ENCODE measurements at places on chromosomes 6 and 20.

DNA sequence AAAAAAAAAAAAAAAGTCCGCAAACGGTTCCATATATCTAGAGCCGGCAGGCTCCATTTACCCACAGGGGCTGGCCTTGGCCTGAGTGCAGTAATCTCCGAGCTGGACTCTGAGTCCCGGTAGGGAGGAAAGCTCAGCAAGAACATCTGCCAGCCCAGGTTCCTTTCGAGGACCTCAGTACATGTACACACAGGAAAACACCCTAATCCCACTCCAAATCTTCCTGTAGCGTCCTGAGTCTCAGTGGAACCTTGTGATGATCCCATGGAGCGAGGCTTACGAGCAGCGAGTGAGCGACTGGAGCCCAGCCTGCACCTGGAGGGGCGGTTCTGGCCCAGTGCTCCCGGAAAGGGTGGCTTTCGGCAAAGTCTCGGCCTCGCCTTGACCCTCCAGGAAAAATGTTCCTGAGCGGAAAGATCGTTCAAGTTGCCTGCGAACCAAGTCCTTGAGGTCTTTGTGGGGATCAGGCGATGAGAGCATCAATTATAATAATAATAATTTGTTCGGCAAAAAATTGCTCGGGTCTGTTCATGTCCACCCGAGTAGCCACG is 32.1 kb downstream of the PRSS16 start:
- no peak for DNase-seq

DNA sequence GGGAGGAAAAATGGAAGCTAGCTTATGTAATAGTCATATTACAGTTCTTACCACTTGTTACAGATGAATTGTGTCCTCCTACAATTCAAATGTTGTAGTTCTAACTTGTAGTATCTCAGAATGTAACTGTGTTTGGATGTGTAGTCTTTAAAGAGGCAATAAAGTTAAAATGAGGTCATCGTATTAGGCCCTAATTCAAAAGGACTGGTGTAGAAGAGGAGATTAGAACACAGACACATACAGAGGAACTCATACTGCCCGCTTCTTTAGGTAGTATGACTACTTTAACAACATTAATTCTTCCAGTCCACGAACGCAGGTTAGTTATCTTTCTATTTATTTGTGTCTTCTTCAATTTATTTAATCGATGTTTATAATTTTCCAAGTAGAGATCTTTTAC is 46.5 kb upstream of the TPD52L1 start:
- DNase-seq: no peak

DNA sequence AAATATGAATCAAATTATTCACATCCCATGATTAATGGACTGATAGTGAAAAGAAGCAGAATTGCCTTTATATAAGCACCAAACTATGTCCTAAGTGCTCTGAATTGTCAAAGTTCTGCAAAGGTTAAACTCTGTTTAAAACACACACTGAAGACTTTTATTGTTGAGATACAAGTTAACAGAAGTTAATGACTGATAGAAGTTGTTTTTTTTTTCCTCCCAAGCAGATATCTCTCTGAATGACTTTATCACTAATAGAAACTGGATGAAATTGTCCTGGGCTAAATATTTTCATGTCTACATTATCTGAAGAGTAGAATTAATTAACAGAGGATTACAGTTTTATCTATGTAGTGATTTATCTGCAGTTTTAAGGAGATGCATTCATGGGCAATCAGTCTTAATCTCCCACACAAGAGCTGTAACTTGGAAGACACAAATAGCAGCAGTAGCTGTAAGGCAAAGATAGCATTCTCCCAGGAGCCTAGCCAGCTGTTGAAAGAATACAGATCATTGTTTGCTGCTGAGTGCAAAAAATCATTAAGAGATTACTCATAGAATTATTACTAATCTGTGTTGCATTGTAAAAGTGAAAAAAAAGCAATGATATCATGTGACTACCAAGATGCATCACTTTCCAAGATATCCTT is 49.9 kb downstream of the BMP5 start:
- no peak for DNase-seq

DNA sequence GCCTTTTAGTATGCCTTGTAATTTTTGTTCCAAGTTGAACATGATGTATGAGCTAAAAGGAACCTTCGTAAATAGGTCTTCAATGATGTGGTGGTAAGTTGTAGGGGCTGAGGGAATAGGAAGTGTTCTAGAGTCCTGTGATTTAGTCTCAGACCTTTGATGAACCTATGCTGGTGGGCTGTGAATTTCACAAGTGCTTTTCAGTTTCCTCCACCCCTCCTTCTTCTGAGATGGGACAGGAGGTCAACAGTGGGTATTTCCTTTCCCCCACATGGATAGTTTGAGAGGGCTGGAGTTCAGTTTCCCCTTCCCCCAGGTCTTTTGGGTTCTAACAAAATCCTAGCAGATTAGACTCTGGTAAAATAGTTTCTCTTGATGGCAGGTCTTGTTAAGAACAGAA is 121.0 kb upstream of the ATXN1 start:
- DNase-seq: no peak

GRCh38 chr20:17849901-17850683 is 118.5 kb downstream of the SNX5 start:
- DNase-seq: no peak

DNA sequence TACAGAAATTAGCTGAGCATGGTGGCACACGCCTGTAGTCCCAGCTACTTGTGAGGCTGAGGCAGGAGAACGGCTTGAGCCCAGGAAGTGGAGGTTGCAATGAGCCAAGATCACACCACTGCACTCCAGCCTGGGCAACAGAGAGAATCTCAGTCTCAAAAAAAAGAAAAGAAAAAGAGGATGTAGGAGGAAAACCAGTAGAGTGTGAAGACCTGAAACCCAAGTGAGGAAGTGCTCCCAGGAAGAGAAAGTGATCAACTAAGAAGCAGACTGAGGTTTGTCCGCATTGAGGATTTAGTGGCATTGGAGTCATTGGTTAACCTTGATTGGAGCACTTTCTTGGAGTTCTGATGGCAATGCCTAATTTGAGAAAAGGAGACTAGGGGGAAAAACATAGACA is 20.6 kb upstream of the TASP1 start:
- no peak for DNase-seq

DNA sequence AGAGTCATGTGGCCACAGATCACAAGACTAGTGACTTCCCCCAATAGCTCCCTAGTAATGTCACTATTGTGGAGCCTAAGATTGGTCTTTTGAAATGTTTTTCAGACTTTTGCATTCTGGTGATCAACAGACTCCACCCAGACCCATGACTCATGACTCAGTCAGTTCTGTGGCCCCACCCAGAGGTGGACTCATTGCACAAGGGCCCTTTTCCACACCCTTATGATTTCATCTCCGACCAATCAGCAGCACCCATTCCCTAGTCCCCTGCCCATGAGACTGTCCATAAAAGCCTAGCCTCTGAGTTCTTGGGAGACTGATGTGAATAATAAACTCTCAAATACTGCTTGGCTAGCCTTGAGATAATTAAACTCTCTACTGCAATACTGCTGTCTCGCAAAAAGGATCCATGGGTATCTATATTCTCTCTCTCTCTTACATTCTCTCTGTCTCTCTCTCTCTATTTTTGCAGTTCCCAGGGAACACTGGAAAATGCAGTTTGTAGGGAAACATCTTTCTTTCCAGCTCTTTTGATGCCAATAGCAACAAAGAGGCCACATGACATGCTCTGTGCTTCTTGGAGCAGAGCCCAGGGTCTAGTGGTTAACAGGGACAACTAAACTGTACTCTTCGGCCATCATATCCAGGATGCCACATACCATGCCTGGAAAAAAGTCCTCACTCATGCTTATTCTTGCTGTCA is 71.3 kb upstream of the IYD start:
- DNase-seq: no peak

DNA sequence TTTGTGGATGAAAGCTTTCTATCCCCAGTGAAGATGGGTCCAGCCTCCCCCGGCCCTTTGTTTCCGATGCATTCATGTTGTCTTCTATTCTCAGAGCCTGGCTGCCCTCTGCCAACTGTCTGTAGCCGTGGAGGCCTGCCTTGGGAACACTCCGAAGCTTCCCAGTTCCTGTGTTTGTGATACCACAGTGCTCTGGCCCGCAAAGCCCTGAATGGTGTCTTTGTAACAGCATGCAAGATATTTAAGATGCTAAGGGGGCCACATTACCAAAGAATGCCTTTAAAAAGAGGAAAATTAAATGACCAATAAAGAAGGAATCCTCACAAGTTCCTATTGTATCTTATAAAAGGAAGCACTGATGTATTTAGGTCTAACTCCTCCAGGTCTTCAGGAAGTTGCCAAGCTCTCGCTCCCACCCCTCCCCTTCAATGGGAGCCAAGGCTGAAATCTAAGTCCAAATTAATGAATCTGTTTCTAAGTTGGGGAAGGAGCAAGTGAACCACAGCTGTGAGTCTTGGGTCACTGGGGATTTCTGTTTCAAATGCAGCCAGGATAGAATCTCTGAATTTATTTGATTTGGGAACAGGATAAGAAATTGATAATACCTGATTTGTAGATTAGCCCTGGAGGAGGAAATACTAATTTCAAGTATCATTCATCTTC is 596.1 kb downstream of the QKI start:
- DNase-seq: no peak

- no peak for DNase-seq
These were observed 31.3 kb upstream of the CDH4 start for GRCh38 chr20:61220626-61221325.

GRCh38 chr6:133241901-133242636 is 912 bp downstream of the EYA4 start:
- DNase-seq: no peak

DNA sequence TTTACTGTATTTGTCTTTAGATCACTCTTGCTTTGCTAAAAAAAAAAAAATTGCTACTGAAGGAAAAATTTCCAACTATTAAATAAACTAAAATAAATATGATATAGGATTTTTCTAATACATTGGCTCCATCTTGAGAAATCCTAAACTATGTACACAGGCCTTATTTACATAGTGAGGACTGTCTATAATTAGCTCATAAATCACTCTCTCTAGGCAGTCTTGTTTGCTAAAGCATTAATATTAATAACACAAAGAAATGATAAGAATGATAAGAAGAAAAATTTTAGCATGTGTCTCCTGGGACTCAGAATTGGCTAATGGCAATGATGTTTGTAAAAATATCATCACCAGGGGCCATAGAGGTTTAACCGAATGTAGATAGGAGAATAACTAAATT is 13.3 kb upstream of the CRYBG1 start:
- DNase-seq: no peak

GRCh38 chr20:31695849-31696804 is 26.5 kb downstream of the BCL2L1 start:
- DNase-seq: no peak

DNA sequence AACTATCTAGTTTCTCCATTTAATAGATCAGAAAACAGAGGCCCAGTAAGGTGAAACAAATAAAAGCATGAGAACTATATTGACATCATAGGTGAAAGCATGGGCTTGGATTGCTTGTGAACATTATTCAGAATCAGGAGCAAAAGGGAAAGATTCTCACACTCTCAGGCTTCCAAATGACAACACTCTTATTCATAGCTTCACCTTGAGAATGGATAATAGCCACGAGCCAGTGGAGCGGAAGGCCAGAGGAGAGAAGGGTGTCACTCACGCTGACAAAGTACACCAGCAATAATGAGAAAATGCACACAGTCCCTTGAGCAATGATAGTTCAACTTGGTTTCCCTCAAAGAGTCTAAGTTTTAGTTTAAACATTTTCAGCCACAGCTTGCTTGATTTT is 339.0 kb downstream of the TPBG start:
- DNase-seq: no peak

GRCh38 chr20:38065764-38066375 is 32.3 kb downstream of the RPRD1B start:
- no peak for DNase-seq

GRCh38 chr6:13479206-13479800 is 8.1 kb downstream of the GFOD1 start:
- no peak for DNase-seq

- DNase-seq: no peak
These were observed 44.1 kb downstream of the NHSL1 start for GRCh38 chr6:138454981-138455706.

GRCh38 chr6:116629563-116629981 is 13.3 kb downstream of the RSPH4A start:
- no peak for DNase-seq

GRCh38 chr20:53048387-53048786 is 76.2 kb downstream of the TSHZ2 start:
- DNase-seq: no peak

GRCh38 chr6:2751871-2752270 is 1.1 kb upstream of the MYLK4 start:
- DNase-seq: no peak

DNA sequence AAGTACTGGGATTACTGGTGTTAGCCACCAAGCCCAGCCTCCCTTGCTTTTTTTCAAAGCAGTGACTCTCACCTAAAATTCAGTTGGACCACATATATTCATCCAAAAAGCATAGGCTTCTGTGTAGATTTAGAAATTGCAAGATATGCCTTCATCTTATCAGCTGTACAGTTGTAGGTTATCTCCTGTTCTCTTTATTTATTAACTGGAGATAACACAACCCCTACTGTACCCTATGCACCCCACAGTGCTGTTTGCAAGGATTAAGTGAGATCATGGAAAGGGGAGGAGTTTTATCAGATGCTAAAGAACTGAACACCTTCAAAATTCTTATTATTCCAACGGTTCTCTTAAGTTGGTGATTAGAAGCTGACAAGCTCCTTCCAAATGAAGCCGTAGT is 164.4 kb upstream of the JARID2 start:
- no peak for DNase-seq

- DNase-seq: no peak
These were observed 57.0 kb downstream of the FAM50B start for GRCh38 chr6:3905945-3906845.

DNA sequence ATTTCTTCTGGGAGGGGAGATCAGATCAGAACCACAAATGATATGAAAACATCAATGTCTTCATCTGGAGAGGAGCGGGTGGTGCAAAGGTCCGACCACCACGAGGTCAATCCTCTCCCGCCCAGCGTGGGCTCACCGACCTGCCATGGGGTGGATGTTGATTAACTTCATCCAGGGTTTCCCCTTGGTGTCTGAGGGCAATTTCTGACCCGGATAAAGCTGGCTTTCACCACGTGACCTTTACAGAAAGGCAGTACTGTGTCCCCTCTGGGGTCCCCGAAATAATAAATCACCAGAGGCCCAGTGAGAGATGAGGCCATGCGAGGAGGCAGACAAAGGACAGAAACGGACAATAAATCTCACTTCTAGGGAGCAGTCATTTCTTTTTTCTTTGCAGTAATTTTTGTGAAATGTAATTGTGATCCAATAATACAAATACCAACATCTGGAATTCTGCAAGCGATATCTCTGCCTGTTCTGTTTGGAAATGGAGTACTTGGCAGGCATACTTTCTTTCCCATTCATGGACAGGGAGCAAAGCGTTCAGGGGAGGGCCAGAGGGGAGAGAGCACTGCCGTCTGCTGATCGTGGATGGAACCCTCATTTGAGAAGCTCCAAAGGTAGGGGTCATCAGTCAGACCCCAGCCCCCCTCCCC is 55.1 kb upstream of the APCDD1L start:
- DNase-seq: no peak

- DNase-seq: no peak
These were observed 144.1 kb downstream of the MTHFD1L start for GRCh38 chr6:151009576-151009975.

Measured in stimulated activated CD4-positive, alpha-beta T cell treated with anti-CD3 and anti-CD28 coated beads, TNF-alpha, amount 100 ng/mL, for 1 hour (primary cell).